Heart right ventricle (tissue), 16 donors: ENCODE measurements at places on chromosomes 5 and 9. TPM values are rescaled to one million over a fixed set of nuclear protein-coding genes. Genes with fewer than 3 reads are reported as not detected.

- H3K4me3 ChIP-seq: no peak overlapping the region
- DNase-seq: no peak
- no peak overlapping the region for H3K27ac ChIP-seq
Measured at GRCh38 chr5:96344678-96345577, 88.1 kb downstream of the PCSK1 start.

DNA sequence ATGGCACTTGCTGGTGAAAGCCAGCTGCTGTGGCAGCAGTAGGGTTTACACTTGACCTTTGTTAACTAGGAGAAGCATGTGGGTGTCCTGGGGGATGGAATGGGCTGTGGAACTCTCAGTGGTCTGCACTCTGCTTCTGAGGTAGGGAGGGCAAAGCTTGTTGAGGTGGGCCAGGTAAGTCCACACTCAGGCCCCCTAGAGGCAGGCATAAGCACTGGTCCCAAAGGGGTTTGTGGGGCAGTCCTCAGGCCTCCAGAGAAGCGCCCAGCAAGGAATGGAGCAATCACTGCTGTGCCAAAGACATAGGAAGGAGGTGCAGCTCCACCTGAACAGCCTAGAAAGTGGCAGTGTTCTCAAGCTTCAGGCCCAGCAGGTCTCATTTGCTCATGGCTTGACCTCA is 34.7 kb downstream of the INSL4 start:
- no peaks in the 10 kb centered on the region for H3K27me3 ChIP-seq
- H3K27ac ChIP-seq: no peak overlapping the region
- H3K4me1 ChIP-seq: no peaks in the 10 kb centered on the region
- no peak for DNase-seq
- no peaks in the 10 kb centered on the region for H3K36me3 ChIP-seq
- no peak overlapping the region for H3K4me3 ChIP-seq

FRRS1L gene
- total RNA-seq: 2.5 TPM

QRFP gene
- not detected for total RNA-seq

SLC9A3 gene
- total RNA-seq: 1.1 TPM

GRCh38 chr5:135340568-135340967 is 58.5 kb downstream of the MACROH2A1 start:
- peaks cover 15% of the 10 kb centered on the region for H3K4me1 ChIP-seq
- peaks cover 75% of the 10 kb centered on the region for H3K36me3 ChIP-seq
- H3K4me3 ChIP-seq: no peak overlapping the region
- H3K27ac ChIP-seq: no peak overlapping the region

DNA sequence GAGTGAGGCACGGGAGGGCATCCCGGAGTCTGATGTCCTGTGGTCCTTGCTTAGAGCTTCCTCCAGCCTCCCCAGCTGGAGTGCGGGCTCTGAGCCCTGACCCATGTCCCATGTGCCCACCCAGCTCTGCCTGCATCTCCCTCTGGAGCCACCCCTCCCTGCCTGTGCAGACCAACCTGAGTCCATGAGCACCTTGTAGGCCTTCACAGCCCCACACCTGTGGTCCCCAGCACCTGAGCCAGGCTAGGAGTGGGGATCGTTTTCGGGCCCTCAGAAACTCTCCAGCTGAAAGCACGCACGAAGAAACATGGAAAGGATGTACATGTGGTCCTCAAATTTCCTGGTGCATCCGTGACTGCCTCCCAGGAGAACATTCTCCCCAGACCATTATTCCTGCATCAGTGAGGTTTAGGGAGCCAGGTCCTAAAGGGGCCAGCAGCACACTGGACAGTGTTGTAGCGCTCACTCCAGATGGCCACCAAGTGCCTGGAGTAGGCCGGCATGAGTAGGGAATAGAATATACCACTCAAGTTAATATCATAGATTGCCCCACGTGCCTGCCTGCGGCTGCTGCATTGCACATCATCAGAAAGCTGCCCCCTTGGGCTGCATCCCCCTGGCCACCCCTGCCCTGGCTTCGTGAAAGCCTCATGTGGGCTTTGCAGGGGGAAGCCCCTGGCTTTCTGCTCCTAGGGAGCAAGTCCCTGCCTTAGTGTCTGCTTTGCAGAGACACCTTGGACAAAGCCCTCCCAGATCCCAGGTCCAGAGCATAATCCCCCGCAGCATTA is 80.6 kb downstream of the WNK2 start:
- H3K36me3 ChIP-seq: no peaks in the 10 kb centered on the region
- H3K4me1 ChIP-seq: peaks cover 29% of the 10 kb centered on the region
- H3K27ac ChIP-seq: no peak overlapping the region
- peaks cover 3% of the 10 kb centered on the region for H3K27me3 ChIP-seq
- no peak overlapping the region for H3K4me3 ChIP-seq
- DNase-seq: no peak

- H3K36me3 ChIP-seq: no peaks in the 10 kb centered on the region
- peaks cover 31% of the 10 kb centered on the region for H3K4me1 ChIP-seq
- H3K27ac ChIP-seq: peak overlapping the region; percentile 79
- DNase-seq: peak; percentile 43
Measured at GRCh38 chr5:14447958-14448911, 133.4 kb upstream of the OTULINL start.

GRCh38 chr5:37132646-37133045 is 116.5 kb downstream of the CPLANE1 start:
- H3K4me3 ChIP-seq: no peak overlapping the region
- H3K4me1 ChIP-seq: no peaks in the 10 kb centered on the region
- H3K27me3 ChIP-seq: no peaks in the 10 kb centered on the region
- no peak for DNase-seq

DNA sequence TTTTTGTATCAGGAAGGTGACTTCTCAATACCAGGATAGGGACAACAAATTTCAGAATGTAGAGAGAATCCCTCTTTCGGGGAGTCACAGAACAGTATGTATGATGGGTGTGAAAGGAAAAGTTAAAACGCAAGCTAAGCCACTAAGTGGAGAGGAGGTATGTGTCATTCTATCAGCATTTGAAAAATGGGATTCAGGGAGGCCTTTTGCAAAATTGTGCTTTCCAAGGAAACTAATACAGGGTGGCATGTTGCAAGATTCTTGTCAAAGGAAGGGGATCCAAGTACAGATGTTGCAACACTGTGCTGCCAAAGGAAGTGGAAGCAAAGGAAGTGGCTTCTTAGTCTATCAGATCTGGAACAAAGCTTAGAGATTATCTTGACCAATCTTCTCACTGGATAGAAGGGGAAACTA is 12.6 kb upstream of the TNIP1 start:
- H3K36me3 ChIP-seq: no peaks in the 10 kb centered on the region
- peaks cover 36% of the 10 kb centered on the region for H3K4me1 ChIP-seq
- no peak overlapping the region for H3K4me3 ChIP-seq
- peak overlapping the region; percentile 42 for H3K27ac ChIP-seq
- no peaks in the 10 kb centered on the region for H3K27me3 ChIP-seq
- DNase-seq: no peak

DNA sequence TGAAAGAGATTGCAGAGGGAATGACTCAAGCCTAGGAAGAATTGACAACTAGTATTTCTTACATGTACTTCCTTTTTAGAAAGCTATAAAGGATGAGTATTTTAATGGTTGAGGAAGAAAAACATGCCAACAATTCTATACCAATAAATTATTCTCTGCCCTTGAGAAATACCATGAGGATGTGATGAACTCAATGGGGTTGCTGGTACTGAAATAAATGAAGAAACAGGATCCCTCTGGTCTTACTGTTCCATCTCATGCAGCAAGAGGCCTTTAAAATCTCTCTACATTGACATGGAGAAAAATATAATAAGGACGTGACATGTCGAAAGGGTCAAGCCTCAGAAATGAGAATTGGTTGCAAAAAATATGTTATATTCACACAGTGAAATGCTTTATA is 477.3 kb downstream of the GABRG2 start:
- DNase-seq: no peak
- no peaks in the 10 kb centered on the region for H3K4me1 ChIP-seq

HSD17B3 gene
- 2.5 TPM for total RNA-seq

DNA sequence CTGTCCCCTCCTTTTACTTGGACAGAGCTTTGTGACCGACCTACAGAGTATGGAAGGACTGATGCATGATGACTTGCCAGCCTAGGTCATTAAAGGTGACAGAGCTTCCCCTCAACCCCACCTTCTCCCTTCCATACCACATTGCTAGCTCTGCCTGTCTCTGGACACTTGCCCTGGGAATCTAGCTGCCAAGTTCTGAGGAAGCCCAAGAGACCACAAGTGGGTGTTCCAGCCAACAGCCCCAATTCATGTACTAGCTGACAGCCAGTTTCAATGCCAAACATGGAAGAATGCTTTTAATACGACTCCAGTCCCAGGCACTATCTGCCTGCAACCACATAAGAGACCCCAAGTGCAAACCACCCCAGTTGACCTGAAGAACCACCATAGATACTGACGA is 477.1 kb downstream of the SPOCK1 start:
- H3K27me3 ChIP-seq: no peaks in the 10 kb centered on the region
- H3K36me3 ChIP-seq: no peaks in the 10 kb centered on the region
- H3K4me1 ChIP-seq: no peaks in the 10 kb centered on the region
- H3K4me3 ChIP-seq: no peak overlapping the region
- DNase-seq: peak; percentile 33
- no peak overlapping the region for H3K27ac ChIP-seq

DNA sequence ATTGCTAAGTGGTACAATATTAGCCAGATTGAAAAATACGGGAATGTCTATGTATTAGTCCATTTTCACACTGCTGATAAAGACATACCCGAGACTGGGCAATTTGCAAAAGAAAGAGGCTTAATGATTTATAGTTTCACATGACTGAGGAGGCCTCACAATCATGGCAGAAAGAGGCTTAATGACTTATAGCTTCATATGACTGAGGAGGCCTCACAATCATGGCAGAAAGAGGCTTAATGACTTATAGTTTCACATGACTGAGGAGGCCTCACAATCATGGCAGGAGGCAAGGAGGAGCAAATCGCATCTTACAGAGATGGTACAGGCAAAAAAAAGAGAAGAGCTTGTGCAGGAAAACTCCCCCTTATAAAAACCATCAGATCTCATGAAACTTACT is 32.3 kb upstream of the OLFM1 start:
- H3K27me3 ChIP-seq: peaks cover 53% of the 10 kb centered on the region
- no peaks in the 10 kb centered on the region for H3K4me1 ChIP-seq
- no peaks in the 10 kb centered on the region for H3K36me3 ChIP-seq
- H3K27ac ChIP-seq: no peak overlapping the region
- DNase-seq: no peak
- no peak overlapping the region for H3K4me3 ChIP-seq

HK3 gene
- 18.7 TPM for total RNA-seq

- no peaks in the 10 kb centered on the region for H3K36me3 ChIP-seq
- H3K27ac ChIP-seq: no peak overlapping the region
- peaks cover 8% of the 10 kb centered on the region for H3K4me1 ChIP-seq
- no peak for DNase-seq
- no peaks in the 10 kb centered on the region for H3K27me3 ChIP-seq
Measured at GRCh38 chr5:159163027-159163700, 46.2 kb downstream of the RNF145 start.

DNA sequence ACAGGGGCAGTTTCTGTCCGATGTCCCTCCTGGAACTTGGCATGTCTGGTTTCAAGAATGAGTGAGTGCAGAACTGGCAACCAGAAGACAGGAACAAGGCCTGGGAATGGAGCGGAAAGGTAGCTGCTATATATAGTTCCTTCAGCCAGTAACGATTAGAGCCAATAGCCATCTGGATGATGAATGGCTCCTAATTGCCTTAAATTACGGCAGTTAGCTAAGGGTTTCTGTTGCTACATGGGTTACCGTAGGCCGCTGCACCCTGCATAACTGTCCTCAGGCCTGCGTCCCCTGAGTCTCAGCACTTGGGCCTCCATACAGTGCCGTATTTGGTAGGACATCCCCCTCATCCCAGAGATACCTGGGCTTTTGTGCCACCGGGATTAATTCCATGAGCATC is 29.4 kb downstream of the WWC1 start:
- H3K4me1 ChIP-seq: peaks cover 6% of the 10 kb centered on the region
- no peak overlapping the region for H3K27ac ChIP-seq
- no peak for DNase-seq
- H3K27me3 ChIP-seq: peaks cover 5% of the 10 kb centered on the region

DNA sequence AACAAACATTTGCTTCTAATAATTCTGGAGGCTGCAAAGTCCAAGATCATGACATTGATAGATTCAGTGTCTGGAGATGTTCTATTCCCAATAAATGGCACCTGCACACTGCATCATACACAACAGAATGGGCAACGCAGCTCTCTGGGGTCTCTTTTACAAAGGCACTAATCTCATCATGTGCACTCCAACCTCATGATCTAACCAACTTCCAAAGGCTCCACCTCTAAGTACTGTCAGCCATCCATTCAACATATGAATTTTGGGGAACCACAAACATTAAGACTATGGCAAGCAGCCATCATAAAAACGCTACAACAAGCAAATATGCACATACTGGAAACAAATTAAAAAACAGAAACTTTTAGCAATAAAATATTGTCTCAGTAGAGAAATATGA is 121.1 kb downstream of the CYLC2 start:
- H3K27me3 ChIP-seq: no peaks in the 10 kb centered on the region
- H3K4me1 ChIP-seq: no peaks in the 10 kb centered on the region
- no peak overlapping the region for H3K27ac ChIP-seq
- no peaks in the 10 kb centered on the region for H3K36me3 ChIP-seq
- no peak for DNase-seq
- H3K4me3 ChIP-seq: no peak overlapping the region

NDUFB6 gene
- 135 TPM for total RNA-seq

GRCh38 chr5:135135530-135136226 is 101.7 kb upstream of the PITX1 start:
- H3K36me3 ChIP-seq: no peaks in the 10 kb centered on the region
- no peak overlapping the region for H3K27ac ChIP-seq
- no peak for DNase-seq
- H3K27me3 ChIP-seq: no peaks in the 10 kb centered on the region
- no peak overlapping the region for H3K4me3 ChIP-seq

DNA sequence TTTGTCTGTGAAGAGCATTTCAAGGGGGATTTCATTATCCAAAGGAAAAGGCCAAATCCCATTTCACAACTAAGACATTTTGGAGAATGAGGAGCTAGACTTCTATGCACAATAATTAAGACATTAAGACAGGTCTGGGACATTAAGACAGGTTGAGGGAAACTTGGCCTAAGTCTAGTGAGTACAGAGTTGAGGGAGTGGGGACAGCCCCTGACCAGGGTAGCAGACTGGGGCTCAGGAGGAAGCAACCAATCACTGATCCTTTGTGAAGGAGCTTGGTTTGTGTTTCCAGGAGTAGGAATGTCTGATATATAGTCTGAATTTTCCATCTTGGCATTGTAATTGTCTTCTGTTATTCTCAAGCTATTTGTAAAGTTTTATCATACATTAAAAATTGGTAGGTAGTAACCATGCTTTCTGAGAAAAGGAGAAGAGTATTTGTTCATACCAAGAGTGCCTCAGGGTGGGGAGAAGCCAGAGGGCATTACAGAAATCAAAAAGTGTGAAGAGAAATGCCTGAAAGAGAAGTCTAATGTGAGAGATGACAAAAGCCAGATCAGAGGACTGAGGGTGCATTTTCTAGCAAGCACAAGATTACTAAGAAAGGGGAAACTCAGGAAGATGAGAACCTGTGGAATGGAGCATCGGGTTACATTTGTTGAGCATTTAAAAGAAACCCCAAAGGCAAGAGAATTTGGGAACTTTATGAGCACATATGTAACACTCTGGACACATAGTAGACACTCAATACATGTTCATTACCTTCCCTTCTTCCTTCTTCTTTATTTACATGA is 189.3 kb upstream of the PIK3R1 start:
- peaks cover 14% of the 10 kb centered on the region for H3K4me1 ChIP-seq
- H3K36me3 ChIP-seq: no peaks in the 10 kb centered on the region
- no peak for DNase-seq
- H3K27ac ChIP-seq: no peak overlapping the region
- H3K4me3 ChIP-seq: no peak overlapping the region
- no peaks in the 10 kb centered on the region for H3K27me3 ChIP-seq

F12 gene
- not detected for total RNA-seq
